ENCODE measurements at places on chromosomes 1 and 21.

DNA sequence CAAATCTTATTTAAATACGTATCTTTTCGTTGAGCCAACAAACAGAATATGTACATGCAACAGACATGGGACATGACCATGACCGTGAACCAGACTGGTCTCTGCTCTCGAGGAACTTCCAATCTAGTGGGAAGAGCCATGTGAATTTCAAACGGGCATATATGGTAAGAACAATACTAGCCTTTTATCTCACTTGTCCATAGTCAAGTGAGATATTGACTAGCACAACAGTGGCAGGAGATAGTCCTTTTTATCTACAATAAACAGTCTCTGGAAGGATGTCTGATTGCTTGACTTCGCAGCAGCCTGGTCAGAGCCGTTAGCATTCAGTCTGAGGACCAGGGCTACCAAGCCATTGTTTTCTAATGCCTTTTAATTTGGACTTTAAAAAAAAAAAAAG, 12.6 kb upstream of the PLA2G2C start:
- H3K27ac ChIP-seq = no peak overlapping the region
- no peaks in the 10 kb centered on the region for H3K27me3 ChIP-seq
- H3K4me3 ChIP-seq = no peak overlapping the region
- H3K4me1 ChIP-seq = peaks cover 25% of the 10 kb centered on the region
- no peak for DNase-seq

DNA sequence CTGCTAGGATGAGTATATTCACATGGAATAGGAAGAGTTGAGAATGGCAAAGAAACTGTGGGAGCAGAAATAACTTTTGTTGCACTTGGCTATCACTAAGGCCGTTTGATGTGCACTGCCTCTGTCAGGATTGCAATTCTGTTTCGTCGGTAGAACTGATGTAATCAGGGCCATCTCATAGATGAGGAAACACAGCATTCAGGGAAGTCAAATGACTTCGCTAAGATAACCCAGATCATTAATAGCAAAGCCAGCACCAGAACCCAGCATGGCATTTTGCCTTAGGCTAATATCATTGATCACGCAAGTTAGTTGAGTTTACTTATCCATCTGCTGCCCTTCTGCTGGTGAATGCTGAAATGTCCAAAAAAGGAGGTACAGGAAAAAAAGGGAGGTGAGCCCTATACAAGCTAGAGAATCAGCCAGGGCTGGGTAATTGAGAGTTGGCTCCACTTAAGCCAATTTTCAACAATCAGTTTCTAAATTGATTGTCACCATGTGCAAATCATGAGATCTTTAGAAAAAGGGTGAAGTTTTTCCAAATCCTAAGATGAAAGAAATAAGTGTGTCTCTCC, 7.6 kb downstream of the RASSF5 start:
- peak overlapping the region; percentile 15 for H3K4me3 ChIP-seq
- H3K36me3 ChIP-seq = no peaks in the 10 kb centered on the region
- H3K4me1 ChIP-seq = peaks cover 60% of the 10 kb centered on the region
- H3K27ac ChIP-seq = peak overlapping the region; percentile 99

DNA sequence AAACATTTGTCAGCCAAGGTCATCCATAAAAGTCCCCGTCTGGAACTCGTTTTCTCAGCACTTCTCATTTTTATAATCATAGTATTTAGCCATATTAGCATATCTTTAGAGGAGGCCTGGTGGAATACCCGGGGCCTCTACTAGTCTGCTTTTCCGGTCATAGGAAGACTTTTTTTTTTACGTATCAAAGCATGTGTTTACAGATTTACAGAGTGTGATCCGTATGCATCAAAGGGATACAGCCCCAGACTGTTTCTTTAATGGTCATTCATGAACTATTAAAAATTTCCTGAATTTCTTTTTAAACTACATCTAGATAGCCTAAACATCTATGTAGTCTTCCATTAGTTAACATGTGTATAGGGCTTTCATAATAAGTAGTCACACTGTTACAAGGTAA, 23.5 kb upstream of the DEGS1 start:
- H3K4me3 ChIP-seq = no peak overlapping the region
- H3K27ac ChIP-seq = no peak overlapping the region
- no peaks in the 10 kb centered on the region for H3K4me1 ChIP-seq
- H3K27me3 ChIP-seq = no peaks in the 10 kb centered on the region

GRCh38 chr1:33893147-33893830, 29.4 kb downstream of the HMGB4 start:
- DNase-seq = no peak
- no peaks in the 10 kb centered on the region for H3K36me3 ChIP-seq
- no peaks in the 10 kb centered on the region for H3K27me3 ChIP-seq
- H3K4me1 ChIP-seq = no peaks in the 10 kb centered on the region

DNA sequence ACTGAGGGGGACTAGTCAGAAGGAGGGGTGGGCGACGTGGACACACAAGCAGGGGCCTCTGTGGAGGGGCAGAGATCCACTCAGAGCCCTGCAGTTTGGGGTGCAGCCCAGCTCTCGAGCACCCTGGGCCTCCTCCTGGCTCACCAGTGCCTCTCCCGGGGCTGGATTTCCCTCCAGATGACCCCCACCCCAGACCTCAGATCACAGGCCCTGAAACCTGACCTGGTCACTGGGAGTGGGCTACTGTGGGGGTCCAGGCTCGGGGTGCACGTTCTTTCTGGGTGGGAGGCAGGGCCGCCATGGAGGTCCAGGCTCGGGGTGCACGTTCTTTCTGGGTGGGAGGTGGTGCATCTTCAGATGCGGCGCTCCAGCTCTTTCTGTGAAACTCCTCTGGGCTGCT, 10.3 kb upstream of the LHX4 start:
- H3K4me3 ChIP-seq = no peak overlapping the region
- H3K27ac ChIP-seq = no peak overlapping the region
- H3K27me3 ChIP-seq = peaks cover 27% of the 10 kb centered on the region
- H3K36me3 ChIP-seq = no peaks in the 10 kb centered on the region

DNA sequence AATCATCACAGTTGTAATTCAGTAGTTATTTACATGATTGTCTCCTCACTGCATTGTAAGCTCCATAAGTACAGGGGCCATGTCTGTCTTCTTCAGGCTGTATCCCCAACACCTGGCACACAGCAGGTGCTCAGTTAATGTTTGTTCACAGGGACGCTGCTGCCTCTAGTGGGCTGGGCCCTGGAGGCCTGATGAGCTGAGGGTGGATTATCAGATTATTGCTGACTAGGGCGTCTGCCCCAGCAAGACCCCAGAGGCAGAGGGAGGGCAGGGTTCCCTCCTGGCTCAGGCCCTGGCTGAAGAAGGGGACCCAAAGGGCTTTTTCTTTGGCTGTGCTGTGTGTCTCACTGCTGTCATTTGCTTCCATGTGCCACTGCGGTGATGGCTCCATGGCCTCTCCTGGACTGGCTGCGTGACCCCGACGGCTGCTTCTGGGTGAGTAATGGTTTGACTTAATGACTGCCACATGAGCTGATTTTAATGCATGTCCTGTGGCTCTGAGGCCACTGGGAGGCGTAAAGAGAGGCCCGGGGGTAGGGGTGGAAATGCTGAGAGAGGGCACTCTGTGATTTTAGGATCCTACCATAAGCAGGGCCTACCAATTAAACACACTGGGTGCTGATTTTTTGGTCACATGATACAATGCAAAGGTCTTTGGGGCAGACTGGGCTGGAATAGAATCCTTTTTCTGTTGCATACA, 20.8 kb upstream of the EPB41 start:
- no peak overlapping the region for H3K27ac ChIP-seq
- DNase-seq = peak; percentile 14
- no peaks in the 10 kb centered on the region for H3K27me3 ChIP-seq
- peaks cover 23% of the 10 kb centered on the region for H3K36me3 ChIP-seq
- H3K4me3 ChIP-seq = no peak overlapping the region

GRCh38 chr1:96187020-96187419, 534.6 kb upstream of the PTBP2 start:
- no peaks in the 10 kb centered on the region for H3K36me3 ChIP-seq
- no peak overlapping the region for H3K27ac ChIP-seq
- H3K4me1 ChIP-seq = no peaks in the 10 kb centered on the region
- no peak for DNase-seq

DNA sequence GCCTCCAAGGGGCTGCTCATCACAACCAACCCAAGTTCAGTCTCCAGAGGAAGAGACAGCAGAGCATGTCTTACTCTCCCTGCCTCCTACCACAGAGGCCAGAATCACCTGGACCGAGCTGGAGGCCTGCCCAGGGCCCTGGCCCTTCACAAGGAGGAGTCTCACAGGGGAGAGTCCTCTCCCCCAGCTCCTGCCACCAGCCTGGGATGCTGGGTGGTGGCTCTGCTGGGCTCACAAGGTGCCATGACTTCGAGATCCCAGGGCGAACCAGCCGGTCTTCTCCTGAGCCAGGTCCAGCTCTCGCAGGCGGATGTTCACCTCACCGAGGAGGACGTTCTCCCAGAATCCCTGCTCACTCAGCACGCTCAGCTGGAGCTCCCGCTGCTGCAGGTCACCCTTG, 13.0 kb upstream of the PPP1R15B start:
- no peaks in the 10 kb centered on the region for H3K27me3 ChIP-seq
- no peak overlapping the region for H3K27ac ChIP-seq
- H3K4me3 ChIP-seq = no peak overlapping the region
- H3K4me1 ChIP-seq = peaks cover 28% of the 10 kb centered on the region

- H3K4me3 ChIP-seq = no peak overlapping the region
- H3K27ac ChIP-seq = peak overlapping the region; percentile 21
- DNase-seq = peak; percentile 94
- H3K36me3 ChIP-seq = no peaks in the 10 kb centered on the region
- H3K4me1 ChIP-seq = peaks cover 19% of the 10 kb centered on the region
Measured at GRCh38 chr21:41777951-41778815, 11.3 kb upstream of the RIPK4 start.

DNA sequence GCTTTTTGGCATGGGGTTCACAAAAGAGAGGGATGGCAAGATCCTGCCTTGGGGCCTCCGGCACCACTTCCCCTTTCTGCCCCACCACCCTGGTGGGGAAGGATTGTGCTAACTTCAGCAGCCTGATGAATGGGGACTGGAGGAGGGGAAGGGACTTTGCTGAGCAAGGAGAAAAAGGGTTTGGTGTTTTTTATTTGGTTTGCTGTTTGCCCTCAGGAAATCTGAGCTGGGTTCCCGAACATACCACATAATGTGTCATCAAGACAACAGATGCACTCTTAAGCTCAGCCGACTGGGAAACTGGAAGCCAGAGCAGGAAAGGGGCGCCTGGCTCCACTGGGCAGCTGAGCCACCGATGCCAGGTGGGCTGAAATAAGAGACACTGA, 19.8 kb downstream of the OLFML2B start:
- peaks cover 5% of the 10 kb centered on the region for H3K36me3 ChIP-seq
- peak overlapping the region; percentile 13 for H3K4me3 ChIP-seq
- H3K27ac ChIP-seq = peak overlapping the region; percentile 46
- DNase-seq = peak; percentile 91
- H3K27me3 ChIP-seq = no peaks in the 10 kb centered on the region

DNA sequence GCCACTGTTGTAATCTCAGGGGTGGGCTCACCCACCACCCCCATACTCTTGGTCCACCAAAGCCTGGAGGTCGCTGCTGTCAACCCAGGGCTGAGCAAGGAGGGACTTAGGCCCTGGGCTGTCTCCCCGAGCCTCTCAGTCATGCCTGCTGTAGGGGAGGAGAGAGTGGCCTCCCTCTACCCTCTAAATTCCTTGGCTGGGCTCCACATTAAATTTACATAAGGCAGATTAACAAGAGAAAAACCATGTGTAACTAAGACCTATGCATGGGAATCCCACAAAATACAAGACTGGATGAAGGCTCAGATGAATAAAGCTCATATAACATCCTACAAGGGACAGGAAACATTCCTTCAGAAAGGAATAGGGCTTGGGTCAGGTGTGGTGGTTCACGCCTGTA, 1.8 kb upstream of the PIK3CD start:
- H3K36me3 ChIP-seq = no peaks in the 10 kb centered on the region
- H3K4me3 ChIP-seq = no peak overlapping the region
- no peaks in the 10 kb centered on the region for H3K27me3 ChIP-seq
- H3K27ac ChIP-seq = no peak overlapping the region
- peaks cover under 1% of the 10 kb centered on the region for H3K4me1 ChIP-seq

GRCh38 chr1:82064691-82065090, 264.0 kb downstream of the ADGRL2 start:
- no peaks in the 10 kb centered on the region for H3K27me3 ChIP-seq
- H3K4me1 ChIP-seq = no peaks in the 10 kb centered on the region
- H3K27ac ChIP-seq = no peak overlapping the region
- H3K4me3 ChIP-seq = no peak overlapping the region
- no peaks in the 10 kb centered on the region for H3K36me3 ChIP-seq
- DNase-seq = no peak

- peaks cover 36% of the 10 kb centered on the region for H3K4me1 ChIP-seq
- no peaks in the 10 kb centered on the region for H3K27me3 ChIP-seq
- DNase-seq = peak; percentile 97
- peak overlapping the region; percentile 35 for H3K27ac ChIP-seq
Measured at GRCh38 chr1:82388679-82389078, 587.9 kb downstream of the ADGRL2 start.
